ENCODE measurements at places on chromosomes 2 and 18. TPM values are rescaled to one million over a fixed set of nuclear protein-coding genes. Genes with fewer than 3 reads are reported as not detected.

Gene SMAD4
- 39.6 TPM for polyA plus RNA-seq

Gene GALM
- 7.6 TPM for polyA plus RNA-seq

Gene SERPINB8
- 57.3 TPM for polyA plus RNA-seq

Gene RNF149
- polyA plus RNA-seq, result 48.9 TPM

Gene MAP2
- 1.1 TPM for polyA plus RNA-seq

Gene TCF23
- not detected for polyA plus RNA-seq

Gene SCN9A
- 6.1 TPM for polyA plus RNA-seq

Gene FAM161A
- 1.4 TPM for polyA plus RNA-seq

Gene NMUR1
- not detected for polyA plus RNA-seq

Gene KIF5C
- 0.19 TPM for polyA plus RNA-seq

Gene CLEC4F
- polyA plus RNA-seq, result not detected

Gene NAT8
- polyA plus RNA-seq, result not detected

Gene MLPH
- 14.9 TPM for polyA plus RNA-seq

Gene RUFY4
- polyA plus RNA-seq, result not detected

Gene ALPG
- not detected for polyA plus RNA-seq

Gene PLB1
- polyA plus RNA-seq, result 0.25 TPM

Gene CMPK2
- polyA plus RNA-seq, result 0.11 TPM

Gene KDSR
- 54.7 TPM for polyA plus RNA-seq

Gene PXDN
- polyA plus RNA-seq, result 222 TPM

Gene GAREM2
- 5.9 TPM for polyA plus RNA-seq

Gene SERPINB5
- not detected for polyA plus RNA-seq

Gene GALNT14
- polyA plus RNA-seq, result 3.2 TPM

Gene CD207
- polyA plus RNA-seq, result not detected

Gene GKN2
- polyA plus RNA-seq, result not detected

Gene PLA2R1
- 8.9 TPM for polyA plus RNA-seq

Gene RAB3GAP1
- polyA plus RNA-seq, result 33.6 TPM

Gene CCBE1
- polyA plus RNA-seq, result 33.6 TPM

Gene ALK
- not detected for polyA plus RNA-seq

Gene TSGA10
- 1.2 TPM for polyA plus RNA-seq

Gene NEUROD1
- not detected for polyA plus RNA-seq

Gene ARL5A
- 12.5 TPM for polyA plus RNA-seq

Gene POTEJ
- not detected for polyA plus RNA-seq

Gene OTOF
- 0.38 TPM for polyA plus RNA-seq

Gene TRABD2A
- polyA plus RNA-seq, result 3.8 TPM

Gene SLC4A5
- polyA plus RNA-seq, result 0.35 TPM

Gene MORN2
- 57.6 TPM for polyA plus RNA-seq

Gene CCDC121
- polyA plus RNA-seq, result 0.87 TPM

Gene HOXD1
- 2.2 TPM for polyA plus RNA-seq

Gene TDRD15
- not detected for polyA plus RNA-seq

Gene SF3B1
- 146 TPM for polyA plus RNA-seq

Gene SAP130
- 8.6 TPM for polyA plus RNA-seq

Gene DGUOK
- polyA plus RNA-seq, result 126 TPM

Gene MTCL1
- polyA plus RNA-seq, result 7.8 TPM

Gene VWA3B
- polyA plus RNA-seq, result not detected

Gene ADRA2B
- polyA plus RNA-seq, result not detected

Gene FSHR
- not detected for polyA plus RNA-seq

Gene CHRND
- not detected for polyA plus RNA-seq

Gene REG3A
- polyA plus RNA-seq, result not detected

Gene HOXD9
- 7.2 TPM for polyA plus RNA-seq
